Upper lobe of right lung (tissue), 1 donor: ENCODE measurements at places on chromosomes 5 and 9.

GRCh38 chr5:137136991-137137632 lies 362.0 kb downstream of the SPOCK1 start:
- DNase-seq, result no peak

GRCh38 chr5:146185161-146185560 lies 2.7 kb upstream of the LARS1 start:
- no peak for DNase-seq

DNA sequence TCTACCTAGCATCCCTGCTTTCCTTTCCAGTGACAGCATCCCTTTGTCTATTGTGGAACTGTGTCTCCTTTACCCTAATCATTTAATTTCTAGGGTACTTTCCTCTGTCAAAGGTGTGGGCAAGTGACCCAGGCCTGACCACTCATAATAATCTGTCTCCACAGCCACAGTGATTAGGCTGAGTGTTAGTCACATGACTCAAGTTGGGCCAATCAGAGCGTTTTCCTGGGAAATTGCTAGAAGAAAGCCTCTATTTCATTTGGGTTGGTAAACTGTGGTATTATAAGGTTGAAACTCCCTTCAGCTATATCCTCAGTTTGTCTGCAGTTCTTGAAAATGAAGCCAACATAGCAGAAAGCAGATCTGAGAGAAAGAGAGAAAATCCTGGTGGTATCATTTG lies 14.2 kb upstream of the AP3B1 start:
- no peak for DNase-seq

DNA sequence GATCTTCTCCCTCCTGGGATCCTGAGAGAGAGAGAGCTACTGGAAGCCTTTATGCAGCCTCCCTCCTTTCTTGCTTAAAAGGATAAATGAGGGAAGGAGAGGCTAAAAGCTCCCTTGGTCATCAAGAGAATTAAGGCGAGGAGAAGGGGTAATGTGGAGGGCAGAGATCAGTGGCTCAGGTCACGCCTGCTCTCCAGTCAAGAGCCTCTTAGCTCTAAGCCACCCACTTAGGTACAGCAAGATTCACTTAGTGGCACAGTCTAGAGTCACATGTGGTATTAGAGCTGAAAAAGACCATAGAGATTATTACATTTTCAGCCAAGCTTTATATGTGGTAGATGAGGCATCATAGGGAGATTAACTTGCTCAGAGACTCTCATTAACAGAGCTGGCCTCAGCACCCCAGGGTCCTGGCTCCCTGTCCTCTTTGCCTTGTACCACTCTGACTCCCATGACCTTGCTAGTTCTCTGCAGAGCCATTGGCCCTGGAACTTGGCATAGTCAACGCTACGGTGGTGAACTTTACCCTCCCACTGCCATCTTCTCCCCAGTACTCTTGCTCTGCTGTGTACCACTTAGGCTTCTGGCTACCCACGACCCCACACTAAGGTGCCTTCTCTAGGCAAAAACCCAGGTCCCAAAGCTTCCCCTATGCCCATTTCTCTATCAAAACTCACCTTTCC lies 37.6 kb downstream of the MFAP3 start:
- DNase-seq, result no peak

- DNase-seq, result no peak
Observed at GRCh38 chr9:3830291-3830690, 304.5 kb upstream of the RFX3 start.

DNA sequence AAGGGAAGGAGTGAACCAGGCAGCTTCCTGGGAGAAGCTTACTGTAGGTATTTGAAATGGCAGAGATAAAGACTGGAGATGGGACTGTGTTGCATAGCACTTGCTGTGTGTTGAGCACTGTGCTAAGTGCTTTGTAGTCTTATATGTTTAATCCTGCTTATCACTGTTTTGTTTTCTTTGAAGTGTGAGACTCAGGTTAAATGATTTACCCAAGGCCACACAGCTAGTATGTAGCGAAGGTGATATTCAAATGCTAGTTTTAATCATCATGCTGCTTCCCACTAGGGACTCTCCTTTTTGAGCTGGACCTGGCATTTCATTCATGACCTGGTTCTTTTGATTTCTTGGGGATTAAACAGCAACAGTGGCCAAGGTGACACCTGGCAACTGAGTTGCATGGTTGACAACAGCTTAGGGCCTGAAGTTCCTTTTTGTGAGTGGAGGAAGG lies 35.3 kb upstream of the SPRY4 start:
- DNase-seq, result no peak

DNA sequence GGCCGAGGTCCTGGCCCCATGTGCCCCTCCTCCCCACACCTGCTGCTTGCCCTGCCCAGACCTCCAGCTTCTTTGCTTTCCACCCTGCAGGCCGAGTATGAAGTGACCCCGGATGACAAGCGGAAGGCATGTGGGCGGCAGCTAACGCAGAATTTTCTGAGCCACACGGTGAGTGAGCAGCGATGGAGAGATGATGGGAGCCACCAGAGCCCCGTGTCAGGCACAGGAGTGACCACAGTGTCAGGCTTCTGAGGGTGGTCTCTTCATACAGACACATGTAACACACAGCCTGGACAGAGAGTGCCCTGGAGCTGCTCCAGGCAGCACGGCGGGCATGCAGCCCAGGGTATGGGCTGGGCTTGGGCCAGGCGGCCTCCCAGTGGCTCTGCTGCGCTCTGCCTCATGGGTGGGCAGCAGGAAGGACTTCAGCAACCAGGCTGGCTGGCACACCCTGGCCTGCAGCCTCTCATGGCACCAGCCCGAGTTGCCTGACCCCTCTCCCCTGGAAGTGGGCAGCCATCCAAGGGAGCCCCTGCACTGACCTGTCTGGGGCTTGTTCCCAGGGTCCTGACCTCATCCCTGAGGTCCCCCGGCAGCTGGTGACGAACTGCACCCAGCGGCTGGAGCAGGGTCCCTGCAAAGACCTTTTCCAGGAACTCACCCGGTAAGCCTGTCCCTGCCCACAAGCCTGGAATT lies 5.8 kb downstream of the GRK6 start:
- DNase-seq, result no peak

- DNase-seq, result no peak
Observed at GRCh38 chr5:170121321-170121720, 15.6 kb downstream of the FOXI1 start.

DNA sequence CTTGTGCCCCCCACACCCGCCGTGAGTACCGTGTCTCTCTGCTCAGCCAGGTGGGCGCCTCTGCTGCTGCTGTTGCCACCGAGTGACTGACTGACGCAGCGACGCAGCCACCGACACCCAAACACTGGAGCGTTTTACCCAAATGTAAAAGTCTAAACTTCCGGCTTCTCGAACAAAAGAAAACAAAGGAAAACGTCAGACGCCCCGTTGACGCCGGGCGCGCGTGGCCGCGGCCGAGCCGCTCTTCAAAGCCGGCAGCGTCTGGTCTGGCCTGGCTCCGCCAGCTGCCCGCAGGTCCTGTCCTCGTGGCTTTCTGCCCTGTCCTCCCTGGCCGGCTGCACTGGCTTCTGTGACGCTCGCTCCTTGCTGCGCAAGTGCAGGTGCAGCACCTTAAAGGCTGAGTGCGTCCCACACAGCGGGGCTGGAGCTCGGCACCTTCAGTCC lies 41.4 kb upstream of the CLPTM1L start:
- DNase-seq, result peak; percentile 91

DNA sequence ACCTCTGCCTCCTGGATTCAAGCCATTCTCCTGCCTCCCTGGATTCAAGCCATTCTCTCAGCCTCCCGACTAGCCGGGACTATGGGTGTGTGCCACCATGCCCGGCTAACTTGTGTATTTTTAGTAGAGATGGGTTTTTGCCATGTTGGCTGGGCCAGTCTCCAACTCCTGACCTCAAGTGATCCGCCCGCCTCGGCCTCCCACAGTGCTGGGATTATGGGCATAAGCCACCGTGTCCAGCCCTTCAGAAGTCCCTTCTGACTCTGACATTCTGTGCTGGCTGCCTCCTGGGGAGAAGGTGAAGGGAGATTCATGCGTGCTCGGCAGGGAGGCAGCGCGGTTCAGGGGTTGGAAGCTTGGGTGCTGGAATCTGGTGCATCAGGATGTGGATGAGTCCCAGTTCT lies 28.8 kb downstream of the PRRX2 start:
- no peak for DNase-seq

- no peak for DNase-seq
Observed at GRCh38 chr5:127645300-127645726, 3.6 kb upstream of the CTXN3 start.

GRCh38 chr5:176535664-176536131 lies 1.5 kb downstream of the RNF44 start:
- DNase-seq, result no peak
